ENCODE measurements at places on chromosomes 2 and 18.

DNA sequence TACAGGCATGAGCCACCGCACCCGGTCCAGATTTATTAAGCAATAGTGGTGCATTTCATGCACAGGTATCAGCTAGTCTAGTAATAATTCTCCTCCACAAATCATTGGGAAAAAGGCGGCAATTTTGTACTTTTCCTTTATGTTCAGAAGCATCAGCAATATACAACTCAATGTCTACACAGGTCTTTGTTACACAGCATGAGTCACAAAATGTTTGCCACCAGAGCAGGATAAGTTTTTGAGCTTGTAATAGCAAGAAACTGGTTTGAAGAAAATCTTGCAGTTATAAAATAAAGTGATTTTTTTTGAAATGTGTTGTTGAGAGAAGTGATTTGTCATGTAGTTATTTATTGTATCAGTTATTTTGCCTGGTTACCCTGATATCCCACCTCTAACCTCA is 4.8 kb upstream of the ITPRIPL1 start:
- DNase-seq: no peak

DNA sequence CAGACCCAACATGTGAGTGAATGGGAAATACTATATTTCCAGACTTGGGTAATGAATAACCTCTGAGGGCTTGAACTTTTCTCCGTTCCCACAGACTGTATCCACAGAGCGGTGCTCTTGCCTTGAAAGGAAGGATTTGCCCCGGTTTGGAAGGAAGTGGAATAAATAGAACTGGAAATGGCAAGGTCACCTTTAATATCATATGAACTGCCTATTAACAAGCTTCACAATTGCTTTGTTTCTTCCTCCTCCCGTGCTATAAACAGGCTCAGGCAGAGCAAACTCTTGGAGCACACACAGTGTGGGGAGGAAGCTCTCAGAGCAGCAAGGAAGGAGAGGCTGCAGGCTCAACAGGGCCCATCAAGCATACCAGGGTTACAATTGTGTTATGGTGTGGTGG is 28.5 kb upstream of the DARS1 start:
- DNase-seq: no peak

GRCh38 chr2:96763511-96764252 is 3.0 kb downstream of the CNNM4 start:
- DNase-seq: no peak

DNA sequence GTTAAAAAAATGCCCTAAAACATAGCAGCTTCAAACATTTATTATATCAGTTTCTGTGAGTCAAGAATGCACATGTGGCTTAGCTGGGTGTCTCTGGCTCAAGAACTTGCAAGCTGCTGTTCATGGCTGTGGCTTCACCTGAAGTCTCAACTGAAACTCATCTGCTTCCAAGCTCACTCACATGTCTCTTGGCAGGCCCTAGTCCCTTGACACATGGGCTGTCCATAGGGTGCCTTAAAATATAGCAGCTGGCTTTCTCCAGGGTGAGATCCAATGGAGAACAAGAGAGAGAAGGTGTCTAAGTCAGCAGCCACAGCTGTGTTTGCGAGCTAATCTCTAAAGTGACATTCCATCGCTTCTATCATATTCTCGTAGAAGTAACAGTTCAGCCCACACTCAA is 152.8 kb downstream of the DSEL start:
- no peak for DNase-seq

DNA sequence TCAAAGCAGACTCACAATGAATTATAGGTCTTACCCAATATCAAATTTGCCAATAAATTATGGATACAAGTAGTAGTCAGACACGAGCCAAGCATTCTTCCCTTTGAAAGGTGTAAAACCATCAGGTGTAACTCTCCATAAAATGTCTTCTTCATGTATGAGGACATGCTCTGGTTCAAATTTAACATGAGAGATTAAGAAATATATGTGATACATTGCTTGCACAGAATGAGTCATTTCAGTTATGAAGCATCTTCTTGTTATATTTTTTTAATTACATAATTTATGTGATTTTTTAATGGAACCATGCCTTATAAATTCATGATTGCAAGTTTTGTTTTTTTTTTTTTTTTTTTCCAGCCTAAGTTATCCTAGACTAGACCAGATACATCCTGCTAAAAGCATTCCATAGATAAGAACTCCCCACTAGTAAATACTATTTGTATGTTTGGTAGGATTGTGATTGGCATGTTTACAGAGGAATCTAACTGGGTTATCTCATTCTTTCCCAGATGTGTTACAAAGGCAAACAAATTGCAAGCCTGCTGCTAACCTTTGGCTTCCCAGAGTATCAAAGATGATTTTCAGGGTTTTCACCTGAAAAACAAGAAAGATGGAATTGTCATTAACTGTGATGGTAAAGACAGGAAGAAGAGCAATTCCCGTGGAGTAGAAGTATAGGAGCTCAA is 621.9 kb downstream of the XIRP2 start:
- DNase-seq: no peak

GRCh38 chr2:10333966-10334365 is 31.3 kb downstream of the HPCAL1 start:
- DNase-seq: no peak

GRCh38 chr2:44616667-44617155 is 255.0 kb downstream of the CAMKMT start:
- no peak for DNase-seq

DNA sequence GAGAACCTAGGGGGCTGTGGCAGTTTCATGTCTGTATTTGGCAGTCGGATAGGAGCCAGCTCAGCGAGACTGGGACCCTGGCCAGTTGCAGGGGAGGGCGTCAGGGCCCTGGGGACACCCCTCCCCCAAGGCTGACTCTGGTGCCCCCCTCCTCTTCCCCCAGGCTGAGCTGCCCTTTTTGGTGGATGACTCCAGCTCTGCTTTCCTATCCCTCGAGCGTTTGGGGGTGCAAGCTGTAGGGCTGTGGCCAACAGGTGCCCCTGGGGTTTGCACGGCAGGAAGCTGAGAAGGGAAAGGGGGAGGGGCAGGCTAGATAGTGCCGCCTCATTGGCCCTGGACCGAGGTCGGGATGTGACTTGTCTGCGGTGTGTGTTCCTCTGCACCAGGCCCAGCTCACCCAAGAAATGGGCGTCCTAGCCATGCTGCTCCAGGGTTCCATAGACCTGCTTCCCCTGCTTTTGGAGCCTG is 26.4 kb downstream of the SPEG start:
- DNase-seq: no peak

GRCh38 chr18:36809590-36810381 is 19.0 kb downstream of the TPGS2 start:
- peak; percentile 66 for DNase-seq

- no peak for DNase-seq
Observed at GRCh38 chr2:210337159-210337558, 22.2 kb upstream of the MYL1 start.

GRCh38 chr2:119846021-119846420 is 86.3 kb downstream of the PTPN4 start:
- DNase-seq: no peak

- DNase-seq: no peak
Observed at GRCh38 chr2:239394978-239395377, 5.8 kb downstream of the HDAC4 start.

GRCh38 chr2:110126086-110126773 is 10.6 kb upstream of the MALL start:
- DNase-seq: no peak

- no peak for DNase-seq
Observed at GRCh38 chr2:23414106-23414505, 29.1 kb downstream of the KLHL29 start.

- no peak for DNase-seq
Observed at GRCh38 chr2:31213601-31214443, 3.5 kb downstream of the CAPN14 start.

GRCh38 chr2:168710754-168711467 is 91.5 kb upstream of the NOSTRIN start:
- DNase-seq: no peak
